H1 (cell line): ENCODE measurements at places on chromosomes 11 and 22.

DNA sequence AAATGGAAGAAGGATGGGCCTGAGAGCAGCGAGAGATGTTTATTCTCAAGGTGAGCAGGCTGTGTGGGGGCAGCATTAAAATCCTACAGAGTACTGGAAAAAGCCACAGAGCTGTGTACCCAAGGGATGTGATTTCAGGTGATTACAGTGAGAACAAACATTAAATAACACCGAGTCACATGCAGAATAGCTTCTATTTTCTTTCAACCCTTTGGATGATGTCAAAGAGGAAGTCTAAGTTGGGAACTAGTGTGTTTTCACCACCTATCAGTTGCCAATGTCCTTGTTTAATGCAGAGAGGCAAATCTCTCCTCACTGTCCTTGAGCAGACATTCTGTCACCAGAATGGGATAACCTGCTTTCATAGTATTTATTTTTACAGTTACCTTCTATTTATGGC lies 379.6 kb upstream of the NARS2 start:
- H3K36me3 ChIP-seq = peaks cover 2% of the 10 kb centered on the region; the same call in 1 of the 2 replicates
- H3K27me3 ChIP-seq = no peaks in the 10 kb centered on the region
- DNase-seq = no peak
- no peaks in the 10 kb centered on the region for H3K4me1 ChIP-seq
- H3K4me3 ChIP-seq = no peak overlapping the region

DNA sequence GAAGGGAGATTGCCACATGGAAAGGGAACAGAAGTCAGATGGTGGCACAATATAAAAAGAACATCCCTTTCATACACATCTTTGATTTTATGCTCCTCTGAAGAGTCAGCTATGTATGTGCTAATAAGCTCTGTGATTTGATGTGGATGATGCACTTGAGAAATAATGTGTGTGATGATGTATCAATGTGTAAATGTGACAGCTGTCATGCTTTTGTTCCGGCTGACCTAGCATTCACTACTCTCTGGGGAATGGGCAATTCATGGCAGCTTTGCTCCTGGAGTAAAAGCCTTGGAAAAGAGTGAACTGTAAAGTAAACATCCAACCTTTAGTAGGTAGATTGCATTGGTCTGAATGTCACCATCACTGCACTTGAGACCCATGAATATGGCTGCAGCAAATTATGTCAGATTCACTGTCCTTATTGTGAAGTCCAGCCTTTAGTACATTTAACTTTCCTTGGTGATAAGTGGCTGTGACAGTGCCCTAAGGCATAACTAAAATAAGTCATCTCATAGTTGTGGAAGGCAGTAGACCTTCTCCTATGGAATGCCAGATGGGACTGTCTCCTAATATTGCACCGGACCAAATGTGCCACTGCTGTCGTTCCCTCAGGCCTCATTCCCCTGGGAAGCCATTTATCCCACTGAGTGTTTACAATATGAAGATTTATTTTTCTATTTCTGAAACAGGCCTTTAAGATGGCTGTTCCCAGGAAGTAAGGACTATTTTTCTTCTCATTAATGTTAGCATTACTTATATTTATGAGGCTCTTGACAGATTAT lies 178.2 kb upstream of the CCDC90B start:
- no peaks in the 10 kb centered on the region for H3K4me1 ChIP-seq
- H3K27me3 ChIP-seq = no peaks in the 10 kb centered on the region
- H3K27ac ChIP-seq = no peak overlapping the region
- H3K36me3 ChIP-seq = no peaks in the 10 kb centered on the region

- H3K36me3 ChIP-seq = no peaks in the 10 kb centered on the region
- H3K27me3 ChIP-seq = no peaks in the 10 kb centered on the region
- no peak overlapping the region for H3K4me3 ChIP-seq
- no peak for DNase-seq
- no peaks in the 10 kb centered on the region for H3K4me1 ChIP-seq
These were observed 402.8 kb downstream of the BRD1 start for GRCh38 chr22:49424893-49425270.

GRCh38 chr11:31214372-31214771 lies 155.2 kb downstream of the DCDC1 start:
- no peaks in the 10 kb centered on the region for H3K36me3 ChIP-seq
- no peak overlapping the region for H3K27ac ChIP-seq
- H3K4me1 ChIP-seq = no peaks in the 10 kb centered on the region
- no peaks in the 10 kb centered on the region for H3K27me3 ChIP-seq

GRCh38 chr11:27385245-27385644 lies 22.2 kb upstream of the CCDC34 start:
- H3K27me3 ChIP-seq = no peaks in the 10 kb centered on the region
- no peak for DNase-seq
- H3K36me3 ChIP-seq = peaks cover 32% of the 10 kb centered on the region
- H3K4me1 ChIP-seq = no peaks in the 10 kb centered on the region
- H3K4me3 ChIP-seq = no peak overlapping the region
